ENCODE measurements at places on chromosomes 4 and X.

DNA sequence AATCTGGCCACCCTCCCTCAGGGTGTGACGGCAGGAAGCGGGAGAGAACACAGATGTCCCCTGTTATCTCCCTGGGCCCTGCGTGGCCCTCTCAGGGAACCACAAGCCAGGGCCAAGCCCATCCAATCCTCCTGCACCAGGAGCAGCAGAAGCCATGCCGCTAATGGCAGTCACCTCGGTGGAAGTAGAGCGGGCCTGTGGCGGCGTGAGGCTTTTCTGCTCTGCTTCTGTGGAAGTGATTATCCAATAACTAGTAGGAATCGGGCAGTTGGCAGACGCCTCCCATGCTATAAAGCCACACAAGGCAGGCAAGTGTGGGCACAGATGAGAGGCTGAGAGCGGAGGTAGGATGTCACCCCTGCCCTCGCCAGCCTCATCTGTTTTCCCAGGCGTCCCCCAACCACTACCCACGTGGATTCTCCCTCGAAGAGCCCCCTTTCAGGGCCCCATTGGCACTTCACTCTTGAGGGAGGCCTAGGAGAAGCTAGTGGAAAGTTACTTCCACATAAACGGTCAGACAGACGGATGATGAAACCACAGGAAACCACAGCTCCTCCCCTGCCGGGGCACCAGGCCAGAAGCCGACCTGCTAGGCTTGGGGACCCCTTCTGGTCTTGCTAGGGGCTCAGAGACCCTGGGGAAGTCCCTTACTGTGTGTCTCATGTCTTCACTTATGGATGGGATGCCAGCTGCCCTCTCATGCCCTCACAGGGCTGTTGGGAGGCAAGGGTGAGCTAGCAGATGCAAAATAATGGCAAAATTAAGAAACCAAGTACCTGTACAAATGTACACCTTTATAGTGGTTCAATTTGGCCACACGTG, 18.8 kb upstream of the TMSB4X start:
- DNase-seq = no peak

GRCh38 chr4:109969087-109969486, 56.4 kb downstream of the EGF start:
- DNase-seq = no peak

GRCh38 chr4:144732584-144733428, 86.8 kb downstream of the HHIP start:
- no peak for DNase-seq

- DNase-seq = no peak
These were observed 69.3 kb downstream of the FAM184B start for GRCh38 chr4:17712166-17712565.

DNA sequence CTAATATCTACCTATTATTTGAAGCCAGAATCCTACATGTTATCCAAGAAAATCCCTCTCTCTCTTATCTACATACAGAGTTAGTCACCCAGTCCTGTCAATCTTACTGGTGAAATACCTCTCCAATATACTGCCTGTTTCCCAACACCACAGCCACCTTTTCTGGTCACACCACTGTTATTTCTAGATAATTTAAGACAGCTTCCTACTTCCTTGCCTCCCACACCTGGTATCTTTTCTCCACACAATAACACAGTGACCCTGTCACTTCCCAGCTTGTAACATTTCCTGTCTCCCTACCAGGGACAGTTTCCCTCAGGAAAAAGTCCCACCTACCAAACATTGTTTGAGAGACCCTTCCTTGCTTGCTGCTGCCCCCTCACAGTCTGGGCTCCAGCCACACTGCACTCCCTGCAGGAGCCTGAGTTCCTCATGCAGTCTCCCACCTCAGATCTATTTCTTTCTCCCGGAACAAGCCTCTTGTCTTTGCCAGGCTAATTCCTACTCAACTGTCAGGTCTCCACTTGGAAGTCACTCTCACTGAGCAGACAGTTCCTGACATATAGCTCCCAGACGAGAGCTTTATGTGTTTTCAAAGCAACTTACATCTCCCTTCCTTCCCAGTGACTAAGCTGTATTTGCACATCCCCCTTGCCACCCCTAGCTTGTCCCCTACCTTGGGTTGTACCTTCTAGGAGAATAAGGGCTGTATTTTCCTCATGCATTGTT, 73.6 kb upstream of the QRFPR start:
- no peak for DNase-seq

DNA sequence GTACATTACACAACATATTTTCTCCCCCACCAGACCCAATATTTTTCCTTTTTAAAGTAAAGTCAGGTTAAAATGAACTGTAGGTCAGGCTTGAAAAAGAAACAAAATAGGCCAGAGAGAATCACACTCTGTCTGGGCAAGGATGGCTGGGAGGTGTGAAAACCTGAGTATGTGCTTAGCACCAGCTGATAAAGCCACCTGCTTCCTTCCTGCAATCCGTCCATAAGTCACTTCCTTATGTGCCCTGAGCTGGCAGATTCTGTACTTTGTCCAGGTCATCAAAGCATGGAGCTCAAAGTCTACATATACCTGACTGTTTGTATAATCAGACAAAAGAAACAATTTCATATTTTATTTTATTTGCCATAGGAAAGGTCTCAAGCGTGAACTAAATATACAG, 37.7 kb downstream of the ANTXR2 start:
- no peak for DNase-seq

DNA sequence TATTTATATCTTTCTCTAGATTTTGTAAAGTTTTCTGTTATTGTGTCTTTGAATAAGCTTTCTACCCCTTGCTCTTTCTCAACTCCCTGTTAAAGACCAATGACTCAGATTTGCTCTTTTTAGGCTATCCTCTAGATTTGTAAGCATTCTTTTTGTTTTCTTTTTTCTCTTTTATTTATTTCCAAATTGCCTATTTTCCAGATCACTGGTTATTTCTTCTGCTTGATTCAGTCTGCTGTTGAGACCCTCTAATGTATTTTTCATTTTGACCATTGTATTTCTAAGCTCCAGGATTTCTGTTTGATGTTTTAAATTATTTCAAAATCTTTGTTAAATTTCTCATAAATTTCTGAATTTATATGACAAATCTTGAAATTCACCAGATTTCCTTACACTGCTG, 462.6 kb upstream of the GALNT7 start:
- DNase-seq = no peak

DNA sequence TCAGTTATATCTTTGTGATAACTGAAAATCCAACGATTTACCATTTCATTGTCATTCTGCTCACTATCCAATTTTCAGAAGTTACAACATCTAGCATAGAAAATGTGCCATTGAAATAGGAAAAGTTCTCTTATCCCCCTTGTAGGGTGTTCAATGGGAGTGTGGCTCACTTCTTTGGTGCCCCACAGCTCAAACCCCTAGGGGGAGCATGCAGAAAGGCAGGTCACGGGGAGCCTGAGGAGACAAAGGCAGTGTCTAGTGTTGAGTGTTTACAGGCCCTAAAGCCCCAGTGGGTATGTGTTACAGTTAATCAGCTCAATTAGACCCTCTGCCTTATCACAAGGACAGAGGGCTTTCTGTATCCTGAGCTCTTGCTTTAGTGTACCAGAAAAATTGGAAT, 243.4 kb upstream of the GRID2 start:
- DNase-seq = no peak

GRCh38 chr4:98994474-98995182, 893 bp upstream of the METAP1 start:
- DNase-seq = no peak

DNA sequence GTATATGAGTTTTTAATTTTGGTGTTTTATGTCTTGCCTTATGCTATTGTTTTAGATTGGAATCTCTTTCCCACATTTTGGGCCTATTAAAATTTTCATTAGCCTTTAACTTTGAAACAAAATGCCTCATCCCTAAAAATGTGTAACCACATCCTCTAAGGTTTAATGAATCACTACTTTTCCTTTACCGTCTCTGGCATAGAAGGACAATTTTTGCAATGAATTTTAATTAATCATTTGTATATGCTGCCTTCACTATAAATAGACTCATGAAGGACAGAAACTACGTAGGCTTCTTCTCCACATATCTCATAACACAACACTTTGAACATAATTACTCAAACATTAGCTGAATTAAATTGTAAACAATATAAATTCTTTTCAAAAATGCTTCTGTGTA, 421.5 kb downstream of the NLGN4X start:
- no peak for DNase-seq

- DNase-seq = no peak
These were observed 514.3 kb downstream of the PCDH7 start for GRCh38 chr4:31234494-31234893.

GRCh38 chr4:68342134-68342533, 7.8 kb downstream of the YTHDC1 start:
- DNase-seq = no peak

GRCh38 chr4:25215511-25215910, 18.3 kb upstream of the PI4K2B start:
- no peak for DNase-seq

GRCh38 chr4:127417885-127418535, 214.7 kb upstream of the INTU start:
- no peak for DNase-seq

DNA sequence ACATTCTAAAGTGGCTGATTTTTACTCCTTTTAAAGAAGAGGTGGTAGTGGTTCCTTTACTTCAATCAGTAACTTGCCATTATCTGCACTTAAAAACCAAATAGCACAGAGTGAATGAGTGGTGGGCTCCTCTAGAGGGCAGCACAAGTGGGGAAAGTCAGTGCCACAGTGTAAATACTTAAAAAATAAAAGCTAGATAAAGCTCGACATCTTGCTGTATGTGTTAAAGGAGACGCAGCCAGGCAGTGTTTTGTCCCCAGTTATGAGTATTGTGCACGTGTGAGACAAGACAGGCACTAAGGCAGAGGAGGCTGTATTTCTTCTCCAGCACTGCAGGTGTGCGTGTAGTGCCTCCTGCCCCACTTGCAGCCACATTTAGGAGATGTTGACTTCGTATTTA, 24.6 kb downstream of the NAP1L5 start:
- DNase-seq = no peak
